ENCODE measurements at places on chromosomes 6 and 20.

- DNase-seq = no peak
These were observed 184.2 kb upstream of the CCN2 start for GRCh38 chr6:132135409-132135808.

GRCh38 chr6:47426524-47427302 is 50.9 kb upstream of the CD2AP start:
- DNase-seq = no peak

DNA sequence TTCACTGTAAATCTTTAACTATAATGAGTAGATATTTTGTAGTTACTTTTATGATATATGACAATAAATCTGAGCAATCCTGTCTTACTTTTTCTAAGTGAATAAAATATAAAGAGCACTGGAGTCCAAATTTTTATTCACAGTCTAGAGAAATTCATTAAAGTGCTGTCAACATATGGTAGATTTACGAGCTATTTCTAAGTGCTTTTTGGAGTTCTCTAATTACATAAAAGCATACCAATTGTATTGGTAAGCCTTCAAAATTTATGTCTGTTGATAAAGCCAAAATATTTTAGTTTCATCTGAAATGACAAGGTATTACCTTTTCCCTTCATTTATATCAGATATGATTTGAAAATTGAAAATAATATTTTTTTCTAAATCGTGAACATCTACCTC is 75.4 kb downstream of the MAN1A1 start:
- DNase-seq = no peak

GRCh38 chr6:132813173-132813856 is 1.1 kb upstream of the RPS12 start:
- no peak for DNase-seq

DNA sequence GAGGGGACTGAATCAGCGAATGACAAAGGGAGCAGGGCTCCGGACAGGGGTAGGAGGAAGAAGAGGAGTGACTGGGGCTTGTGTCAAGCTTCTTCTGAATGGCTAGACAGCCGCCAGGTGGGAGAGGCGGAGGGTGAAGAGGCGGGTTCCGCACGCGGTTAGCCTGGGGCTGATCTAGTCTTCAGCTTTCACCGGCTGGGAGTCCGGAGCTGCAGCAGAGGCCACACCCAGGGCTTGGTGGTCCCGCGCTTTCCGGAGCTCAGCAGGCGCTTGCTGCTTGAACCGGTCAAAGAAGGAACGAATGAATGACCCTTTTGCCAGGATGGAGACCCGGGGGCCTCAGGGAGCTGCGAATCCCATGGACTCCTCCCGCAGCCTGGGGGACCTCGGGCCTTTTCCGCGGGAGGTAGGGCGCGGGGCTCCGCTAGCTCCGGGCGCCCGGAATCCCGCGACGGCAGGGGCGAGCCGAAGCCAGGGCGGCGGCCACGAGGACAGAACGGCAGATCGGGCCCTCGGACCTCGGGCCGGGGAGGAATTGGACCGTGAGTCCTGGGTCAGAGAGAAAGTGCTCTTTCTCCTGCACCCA is at the start of gene C6orf141:
C6orf141 (plus strand) TSS at position 177 of the 586 bp plus-strand sequence; CDS start at position 302, 125 bp downstream.
- no peak for DNase-seq
